Ovary (tissue), 10 donors: ENCODE measurements at places on chromosomes 1 and 21. TPM values are rescaled to one million over a fixed set of nuclear protein-coding genes. Genes with fewer than 3 reads are reported as not detected.
A peak's percentile ranks its signal among the peaks of the same experiment; 100 is the strongest.

GRCh38 chr1:185158800-185159199, 1.8 kb downstream of the SWT1 start:
- H3K4me3 ChIP-seq = no peak overlapping the region
- H3K27me3 ChIP-seq = no peaks in the 10 kb centered on the region
- H3K36me3 ChIP-seq = no peaks in the 10 kb centered on the region

- H3K27ac ChIP-seq = no peak overlapping the region
- no peaks in the 10 kb centered on the region for H3K4me1 ChIP-seq
- H3K36me3 ChIP-seq = no peaks in the 10 kb centered on the region
- DNase-seq = no peak
Measured at GRCh38 chr1:47696404-47696736, 258.5 kb downstream of the FOXD2 start.

GRCh38 chr21:20997636-20998455, at the start of gene NCAM2:
Gene NCAM2, plus strand, starts transcription at chr21:20998409.
- peak within 1 kb of the TSS; percentile 51 for H3K4me3 ChIP-seq
- DNase-seq = peak; percentile 49

GRCh38 chr1:210360852-210361477, 32.3 kb downstream of the HHAT start:
- no peaks in the 10 kb centered on the region for H3K36me3 ChIP-seq
- no peak for DNase-seq
- H3K27ac ChIP-seq = no peak overlapping the region
- no peak overlapping the region for H3K4me3 ChIP-seq

- H3K27ac ChIP-seq = no peak overlapping the region
- H3K36me3 ChIP-seq = no peaks in the 10 kb centered on the region
Measured at GRCh38 chr1:223512057-223512456, 118.8 kb downstream of the CCDC185 start.

DNA sequence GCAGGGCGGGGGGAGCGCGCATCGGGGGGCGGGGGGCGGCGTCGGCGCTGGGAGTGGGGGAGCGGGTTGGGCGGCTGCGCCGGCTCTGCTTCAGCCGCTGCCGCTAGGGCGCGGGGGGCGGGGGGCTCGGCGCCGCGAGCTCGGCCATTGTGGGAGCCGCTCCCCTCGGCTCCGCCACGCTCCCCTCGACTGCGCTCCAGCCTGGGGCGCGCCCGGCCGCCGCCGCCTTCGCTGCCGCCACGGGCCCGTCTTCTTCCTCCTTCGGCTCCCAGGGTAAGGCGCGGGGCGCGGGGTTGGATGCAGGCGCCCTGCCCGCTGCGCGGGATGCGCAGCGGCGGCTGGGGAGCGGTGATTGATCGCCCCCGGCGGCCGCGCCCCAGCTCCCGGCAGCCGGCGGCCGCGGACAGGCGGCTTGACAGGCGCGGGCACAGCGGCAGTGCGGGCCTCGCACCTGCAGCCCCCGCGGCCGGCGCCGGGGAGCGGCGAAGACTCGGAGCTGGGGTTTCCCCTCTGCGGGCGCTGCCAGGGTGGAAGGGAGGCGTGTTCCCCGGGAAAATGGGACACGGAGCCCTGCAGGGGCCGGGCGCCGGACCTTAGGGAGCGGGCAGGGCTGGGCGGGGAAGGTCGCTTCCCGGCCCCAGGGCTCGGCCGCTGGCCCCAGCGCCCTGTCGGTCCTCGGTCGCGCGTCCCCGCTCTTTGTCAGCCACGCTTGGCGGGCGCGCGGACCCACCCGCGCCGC, 55.3 kb downstream of the NDUFS5 start:
- H3K27me3 ChIP-seq = no peaks in the 10 kb centered on the region
- H3K4me3 ChIP-seq = peak overlapping the region; percentile 55
- peak overlapping the region; percentile 83 for H3K27ac ChIP-seq
- DNase-seq = peak; percentile 44

DNA sequence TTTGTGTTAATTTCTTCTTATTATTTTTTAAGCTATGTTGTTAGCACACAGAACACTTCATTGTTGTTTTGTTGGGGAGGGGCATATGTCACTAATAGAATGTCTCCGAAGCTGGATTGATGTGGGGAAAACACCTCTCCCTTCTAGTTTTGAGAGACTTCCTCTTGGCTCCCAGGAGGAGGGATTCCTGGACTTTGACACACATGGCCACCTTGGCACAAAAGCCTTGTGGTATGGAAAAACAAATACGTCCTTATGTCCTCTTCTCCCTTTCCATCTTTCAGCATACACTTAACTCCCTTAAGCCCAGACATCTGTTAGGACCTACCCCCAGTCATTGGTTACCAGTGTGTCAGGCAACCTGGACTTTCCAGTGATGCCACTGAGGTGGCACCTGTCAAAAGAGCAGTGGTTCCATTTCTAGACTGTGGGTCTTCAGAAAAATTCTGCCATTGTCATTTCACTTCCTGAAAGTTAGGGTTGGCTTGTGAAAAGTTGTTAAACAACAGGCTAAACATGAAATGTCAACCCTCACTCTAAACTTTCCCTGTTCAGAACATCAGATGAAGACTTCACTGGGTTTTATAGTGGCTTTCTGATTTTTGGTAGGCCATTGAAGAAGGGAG, 12.5 kb upstream of the ABCB10 start:
- no peaks in the 10 kb centered on the region for H3K36me3 ChIP-seq
- H3K27ac ChIP-seq = no peak overlapping the region
- no peak for DNase-seq
- H3K4me1 ChIP-seq = no peaks in the 10 kb centered on the region

- H3K27ac ChIP-seq = no peak overlapping the region
- H3K36me3 ChIP-seq = no peaks in the 10 kb centered on the region
Measured at GRCh38 chr1:206001476-206001888, 1.7 kb downstream of the RAB7B start.

DNA sequence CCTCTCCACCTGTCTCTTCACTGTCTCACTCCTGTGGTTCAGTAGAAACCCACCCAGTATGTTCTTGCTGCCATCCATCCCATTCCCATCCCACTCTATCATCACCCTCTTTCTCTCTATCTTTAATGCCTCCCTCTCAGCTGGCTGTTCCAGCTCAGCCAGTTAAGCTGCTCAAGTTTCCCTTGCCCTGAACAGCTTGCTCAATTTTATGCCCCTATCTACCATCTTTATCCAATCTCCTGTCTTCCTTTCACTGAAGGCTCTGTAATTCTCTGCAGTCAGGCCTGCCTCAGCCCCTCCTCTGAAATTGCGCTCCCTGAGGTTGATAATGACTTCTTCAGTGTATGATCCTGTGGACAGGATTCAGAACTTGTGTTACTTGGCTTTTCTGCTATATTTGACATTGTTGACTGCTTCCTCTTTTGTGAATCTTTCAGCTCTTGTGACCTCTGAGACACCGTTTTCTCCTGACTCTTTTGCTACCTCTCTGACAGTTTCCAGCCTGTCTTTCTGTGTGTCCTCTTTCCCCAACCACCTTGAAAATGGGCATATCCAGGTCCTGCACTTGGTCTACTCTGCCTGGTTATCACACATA, 13.9 kb upstream of the BCAR3 start:
- H3K4me1 ChIP-seq = no peaks in the 10 kb centered on the region
- no peaks in the 10 kb centered on the region for H3K27me3 ChIP-seq
- no peak overlapping the region for H3K27ac ChIP-seq

GRCh38 chr1:165235155-165235776, 121.2 kb downstream of the LMX1A start:
- H3K27me3 ChIP-seq = no peaks in the 10 kb centered on the region
- H3K4me1 ChIP-seq = peaks cover 2% of the 10 kb centered on the region
- H3K4me3 ChIP-seq = peak overlapping the region; percentile 10

GRCh38 chr1:159009704-159010361, at the start of gene IFI16:
Gene IFI16, plus strand, starts transcription at chr1:159009907. Its CDS starts 4,774 bp downstream, at chr1:159014681.
- no peaks in the 10 kb centered on the region for H3K36me3 ChIP-seq
- no peak for DNase-seq
- peaks cover 14% of the 10 kb centered on the region for H3K4me1 ChIP-seq

- no peak for DNase-seq
- H3K4me1 ChIP-seq = peaks cover 5% of the 10 kb centered on the region
- no peaks in the 10 kb centered on the region for H3K36me3 ChIP-seq
- peak overlapping the region; percentile 93 for H3K27ac ChIP-seq
Measured at GRCh38 chr1:61083807-61084440, 1.6 kb downstream of the NFIA start.

DNA sequence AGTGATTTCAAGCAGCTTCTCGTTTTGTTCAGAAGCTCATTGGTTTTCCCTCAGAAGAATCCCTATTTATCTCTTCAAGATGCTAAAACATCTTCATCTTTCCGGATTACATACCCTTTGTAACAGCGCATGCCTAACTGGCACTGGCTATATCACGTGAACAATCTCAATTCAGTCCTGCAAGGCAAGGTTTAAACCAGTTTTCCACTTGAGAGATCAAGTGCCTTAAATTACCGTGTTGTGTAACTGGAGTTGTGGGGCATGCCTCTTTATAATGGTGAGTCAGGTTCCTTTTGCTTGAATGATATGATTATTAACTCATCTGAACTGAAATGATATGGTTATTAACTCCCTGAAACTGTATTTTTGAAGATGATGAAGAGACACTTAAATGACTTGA, 11.0 kb upstream of the ZFP69B start:
- H3K4me3 ChIP-seq = no peak overlapping the region
- DNase-seq = no peak
- no peaks in the 10 kb centered on the region for H3K36me3 ChIP-seq
- no peaks in the 10 kb centered on the region for H3K4me1 ChIP-seq
- H3K27me3 ChIP-seq = no peaks in the 10 kb centered on the region
- H3K27ac ChIP-seq = no peak overlapping the region

DNA sequence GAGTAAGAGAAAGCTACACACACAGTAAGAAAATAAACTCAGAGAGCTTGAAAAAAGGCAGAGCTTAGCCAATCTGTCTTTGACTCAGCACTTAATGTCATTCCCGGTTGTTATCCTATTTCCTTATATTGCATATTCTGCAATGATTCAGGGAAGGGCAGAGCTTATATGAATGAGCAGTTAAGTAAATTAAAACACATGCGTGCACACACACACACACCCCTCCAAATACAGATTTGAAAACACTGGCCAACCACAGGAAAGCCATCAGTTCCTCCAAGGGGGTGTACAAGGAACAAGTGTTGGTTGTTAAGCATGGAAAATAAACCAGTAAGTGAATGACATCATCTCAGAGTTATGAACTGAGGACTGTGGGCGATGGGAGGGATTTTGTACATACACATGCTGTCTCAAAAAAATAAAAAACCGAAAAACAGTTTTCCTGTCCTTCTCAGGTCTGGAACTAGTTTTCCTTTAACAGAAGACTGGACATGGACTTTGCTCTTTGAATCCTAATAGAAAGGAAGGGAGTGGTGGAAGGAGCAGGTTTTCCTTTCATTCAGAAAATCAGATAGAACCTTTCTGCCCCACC, 1.0 kb downstream of the IQGAP3 start:
- no peak overlapping the region for H3K4me3 ChIP-seq
- H3K27ac ChIP-seq = no peak overlapping the region
- no peak for DNase-seq
- H3K4me1 ChIP-seq = peaks cover 2% of the 10 kb centered on the region
- no peaks in the 10 kb centered on the region for H3K27me3 ChIP-seq

DNA sequence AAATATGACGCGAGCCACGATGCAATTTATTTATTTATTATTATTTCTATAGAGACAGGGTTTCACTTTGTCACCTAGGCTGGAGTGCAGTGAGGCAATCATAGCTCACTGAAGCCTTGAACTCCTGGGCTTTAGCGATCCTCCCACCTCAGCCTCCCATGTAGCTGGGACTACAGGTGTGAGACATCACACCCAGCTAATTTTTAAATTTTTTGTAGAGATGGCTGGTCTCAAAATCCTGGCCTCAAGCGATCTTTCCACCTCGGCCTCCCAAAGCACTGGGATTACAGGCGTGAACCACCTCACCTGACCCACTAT, 63.6 kb downstream of the IRF2BP2 start:
- H3K36me3 ChIP-seq = no peaks in the 10 kb centered on the region
- H3K4me1 ChIP-seq = peaks cover 25% of the 10 kb centered on the region
- no peak overlapping the region for H3K4me3 ChIP-seq
- no peaks in the 10 kb centered on the region for H3K27me3 ChIP-seq
- no peak overlapping the region for H3K27ac ChIP-seq

GRCh38 chr1:233114159-233114558, 163.7 kb downstream of the NTPCR start:
- no peak overlapping the region for H3K27ac ChIP-seq
- no peak for DNase-seq
- H3K36me3 ChIP-seq = no peaks in the 10 kb centered on the region
- no peak overlapping the region for H3K4me3 ChIP-seq

DNA sequence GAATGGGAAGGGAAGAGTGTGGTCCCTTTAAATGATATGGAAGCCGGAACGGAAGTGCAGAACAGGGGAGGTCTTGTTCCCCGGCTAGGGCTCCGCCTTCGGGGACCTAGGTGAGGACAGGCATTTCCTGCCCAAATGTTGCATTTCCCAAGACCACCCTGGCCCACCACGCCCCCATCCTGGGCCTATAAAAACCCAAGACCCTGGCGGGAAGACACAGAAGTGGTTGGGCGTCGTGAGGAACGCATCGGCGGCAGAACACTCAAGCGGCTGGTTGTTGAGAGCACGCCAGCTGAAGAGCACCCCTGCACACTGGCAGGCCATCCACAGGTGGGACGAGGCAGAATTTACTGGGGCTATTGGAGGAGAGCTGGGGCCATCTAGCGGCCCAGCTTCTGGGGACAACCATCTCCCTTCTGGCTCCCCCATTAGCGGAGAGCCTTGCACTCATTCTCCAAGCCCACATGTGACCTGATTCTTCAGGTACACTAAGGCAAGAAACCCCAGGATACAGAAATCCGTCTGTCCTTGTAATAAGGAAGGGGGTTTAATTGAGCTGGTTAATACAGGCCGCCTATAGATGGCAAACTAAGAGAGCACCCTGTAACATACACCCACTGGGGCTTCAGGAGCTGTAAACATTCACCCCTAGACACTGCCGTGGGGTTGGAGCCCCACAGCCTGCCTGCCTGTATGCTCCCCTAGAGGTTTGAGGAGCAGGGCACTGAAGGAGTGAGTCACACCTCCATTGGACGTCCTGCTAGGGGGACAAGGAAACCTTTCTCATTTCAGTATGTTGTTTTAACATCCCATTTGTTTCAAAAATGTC, 1327.9 kb downstream of the BRINP3 start:
- H3K4me1 ChIP-seq = no peaks in the 10 kb centered on the region
- H3K27me3 ChIP-seq = no peaks in the 10 kb centered on the region
- no peak overlapping the region for H3K27ac ChIP-seq
- no peak overlapping the region for H3K4me3 ChIP-seq

ESPN gene
- total RNA-seq = 0.51 TPM

CASQ1 gene
- total RNA-seq = not detected

HRNR gene
- total RNA-seq = not detected

SLC5A9 gene
- not detected for total RNA-seq

G0S2 gene
- total RNA-seq = 62.1 TPM

NCF2 gene
- 2.7 TPM for total RNA-seq

AJAP1 gene
- 14.0 TPM for total RNA-seq

HEYL gene
- total RNA-seq = 12.2 TPM

HES4 gene
- 5.2 TPM for total RNA-seq

HCRTR1 gene
- total RNA-seq = not detected

TRIM17 gene
- 4.4 TPM for total RNA-seq

SMIM1 gene
- 21.5 TPM for total RNA-seq

GUCA2A gene
- 7.7 TPM for total RNA-seq
